ENCODE measurements at places on chromosomes 7 and 10.

DNA sequence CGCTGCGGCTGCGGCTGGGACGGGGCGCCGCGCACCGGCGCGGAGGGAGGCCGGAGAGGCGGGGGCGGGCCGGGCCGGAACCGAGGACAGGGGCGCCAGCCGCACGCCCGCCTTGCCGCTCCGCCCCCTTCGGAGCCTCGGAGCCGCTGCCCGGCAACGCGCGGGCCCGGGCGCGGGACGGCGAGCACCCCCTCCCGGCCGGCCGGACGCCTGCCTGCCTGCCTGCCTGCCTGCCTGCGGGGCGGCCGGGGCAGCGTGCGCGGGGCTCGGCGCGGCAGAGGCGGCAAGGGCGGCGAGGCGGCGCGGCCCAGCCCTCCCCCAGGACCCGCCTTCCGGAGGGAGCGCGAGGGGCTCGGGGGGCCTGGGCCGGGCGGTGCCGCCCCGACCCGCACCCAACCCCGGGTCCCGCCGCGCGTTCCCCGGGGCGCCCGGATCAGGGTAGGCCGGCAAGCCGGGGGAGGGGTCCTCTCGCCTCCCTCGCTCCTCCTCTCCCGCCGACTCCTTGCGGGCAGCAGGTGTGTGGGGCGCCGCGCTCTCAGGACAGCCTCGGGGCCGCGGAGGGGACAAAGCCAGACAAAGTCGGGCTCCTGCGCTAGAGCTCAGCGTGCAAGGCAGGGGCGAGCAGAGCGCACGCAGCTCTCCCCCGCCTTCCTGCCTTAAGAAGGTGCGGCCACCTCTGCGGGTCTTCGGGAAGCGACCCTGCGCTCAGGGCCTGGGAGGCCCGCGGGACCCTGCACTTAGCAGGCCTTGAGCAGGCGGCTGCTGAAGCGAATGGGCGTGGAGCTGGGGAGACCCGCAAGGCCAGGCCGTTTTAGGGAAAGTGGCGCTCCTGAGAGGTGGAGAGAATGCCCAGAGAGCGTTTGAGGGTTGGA lies at the start of gene KIAA1549:
TSS of gene KIAA1549 (minus strand) at position 58 of the 872 bp plus-strand sequence. CDS start 120 bp downstream, outside the sequence.
- DNase-seq = no peak

DNA sequence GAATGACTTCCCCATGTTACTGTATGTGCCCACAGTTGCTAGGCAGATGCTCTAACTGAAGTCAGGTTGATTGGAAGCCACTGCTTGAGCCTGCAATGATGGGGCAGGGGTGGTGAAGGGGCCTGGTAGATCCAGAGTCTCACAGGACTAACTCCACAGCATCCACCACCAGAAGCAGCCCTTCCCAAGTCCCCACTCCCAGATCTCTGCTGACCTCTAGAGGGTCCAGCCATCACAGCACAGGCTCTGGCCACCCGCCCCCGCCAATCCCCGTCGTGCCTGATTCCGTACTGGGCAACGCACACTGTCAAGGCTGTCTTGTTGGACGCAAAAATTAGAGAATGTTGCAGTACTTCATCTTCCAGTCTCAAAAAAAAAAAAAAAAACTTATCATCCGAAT lies 136.8 kb upstream of the PDE1C start:
- no peak for DNase-seq

- DNase-seq = no peak
Measured at GRCh38 chr7:157679607-157680006, 342.8 kb downstream of the DNAJB6 start.

GRCh38 chr10:92091965-92092364 lies 168.4 kb downstream of the BTAF1 start:
- DNase-seq = no peak

- peak; percentile 18 for DNase-seq
Measured at GRCh38 chr10:101031796-101032636, 982 bp downstream of the SFXN3 start.

GRCh38 chr7:139718859-139719258 lies 58.9 kb downstream of the HIPK2 start:
- DNase-seq = no peak

- no peak for DNase-seq
Measured at GRCh38 chr7:37220664-37221063, 228.0 kb downstream of the ELMO1 start.

GRCh38 chr7:158682456-158682855 lies 22.1 kb downstream of the NCAPG2 start:
- peak; percentile 37 for DNase-seq

DNA sequence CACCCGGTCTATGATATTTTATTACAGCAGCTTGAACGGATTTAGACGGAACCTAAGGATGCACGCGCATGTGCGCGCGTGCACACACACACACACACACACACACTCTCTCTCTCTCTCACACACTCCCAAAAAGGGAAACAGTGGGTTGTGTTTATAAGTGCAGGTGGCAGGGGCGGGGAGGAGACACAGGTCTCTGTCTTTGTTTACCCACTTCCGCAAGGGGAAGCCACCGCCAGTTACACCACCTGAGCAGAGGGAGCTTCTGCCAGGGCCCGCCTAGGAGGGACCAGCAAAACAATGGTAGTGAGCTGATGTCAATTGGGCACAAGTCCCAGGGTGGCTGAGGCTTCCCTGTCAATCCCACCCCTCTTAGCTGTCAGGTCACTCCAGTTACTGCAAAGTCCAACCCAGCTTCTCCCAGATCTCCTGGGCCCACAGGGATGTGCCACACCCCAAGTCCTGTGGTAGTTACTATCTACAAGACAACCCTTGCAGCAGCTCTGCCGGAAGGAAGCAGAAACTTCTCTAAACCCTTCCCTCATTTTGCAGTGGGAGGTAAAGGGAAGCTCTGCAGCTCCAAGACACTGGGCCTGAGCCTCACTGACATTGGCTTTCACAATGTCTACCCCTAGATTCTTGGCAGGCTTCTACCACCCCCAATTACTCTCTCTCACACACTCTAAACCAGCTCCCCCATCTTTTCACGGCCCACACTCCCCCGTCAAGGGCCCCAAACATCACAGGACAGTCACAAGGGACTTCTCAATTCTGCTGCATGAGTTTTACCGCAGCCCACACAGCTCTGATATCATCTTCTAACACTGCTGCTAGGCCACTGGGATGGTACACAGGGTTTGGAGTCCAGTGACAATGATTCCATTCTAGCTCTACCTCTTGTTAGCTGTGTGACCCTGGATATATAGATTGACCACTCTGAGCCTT lies 17.6 kb downstream of the ANXA11 start:
- no peak for DNase-seq

DNA sequence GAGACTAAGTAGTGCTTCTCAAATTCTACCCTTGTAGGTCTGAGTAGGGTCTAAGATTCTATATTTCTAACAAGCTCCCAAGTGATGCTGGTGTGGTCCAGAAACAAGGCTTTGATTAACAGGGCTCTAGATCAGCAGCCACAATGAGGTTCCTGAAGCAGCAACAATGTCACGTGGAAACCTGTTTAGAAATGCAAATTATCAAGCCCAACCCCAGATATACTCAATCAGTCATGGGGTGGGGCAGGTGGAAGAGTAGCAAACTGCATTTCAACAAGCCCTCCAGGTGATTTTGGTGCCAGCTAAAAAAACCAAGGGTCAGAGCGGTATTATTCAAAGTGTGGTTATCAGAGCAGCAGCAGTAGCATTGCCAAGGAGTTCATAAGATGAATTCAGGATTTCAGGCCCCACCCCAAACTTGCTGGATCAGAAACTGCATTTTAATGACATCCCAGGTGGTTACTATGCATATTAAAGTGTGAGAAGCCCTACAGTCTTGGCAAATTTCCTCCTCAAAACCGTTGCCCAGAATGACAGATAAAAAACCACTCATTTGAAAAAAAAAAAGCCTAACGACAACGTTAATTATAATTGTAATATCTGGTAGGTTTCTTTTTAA lies 199.2 kb downstream of the AHR start:
- no peak for DNase-seq

GRCh38 chr7:30511973-30512662 lies 7.5 kb upstream of the GGCT start:
- no peak for DNase-seq

DNA sequence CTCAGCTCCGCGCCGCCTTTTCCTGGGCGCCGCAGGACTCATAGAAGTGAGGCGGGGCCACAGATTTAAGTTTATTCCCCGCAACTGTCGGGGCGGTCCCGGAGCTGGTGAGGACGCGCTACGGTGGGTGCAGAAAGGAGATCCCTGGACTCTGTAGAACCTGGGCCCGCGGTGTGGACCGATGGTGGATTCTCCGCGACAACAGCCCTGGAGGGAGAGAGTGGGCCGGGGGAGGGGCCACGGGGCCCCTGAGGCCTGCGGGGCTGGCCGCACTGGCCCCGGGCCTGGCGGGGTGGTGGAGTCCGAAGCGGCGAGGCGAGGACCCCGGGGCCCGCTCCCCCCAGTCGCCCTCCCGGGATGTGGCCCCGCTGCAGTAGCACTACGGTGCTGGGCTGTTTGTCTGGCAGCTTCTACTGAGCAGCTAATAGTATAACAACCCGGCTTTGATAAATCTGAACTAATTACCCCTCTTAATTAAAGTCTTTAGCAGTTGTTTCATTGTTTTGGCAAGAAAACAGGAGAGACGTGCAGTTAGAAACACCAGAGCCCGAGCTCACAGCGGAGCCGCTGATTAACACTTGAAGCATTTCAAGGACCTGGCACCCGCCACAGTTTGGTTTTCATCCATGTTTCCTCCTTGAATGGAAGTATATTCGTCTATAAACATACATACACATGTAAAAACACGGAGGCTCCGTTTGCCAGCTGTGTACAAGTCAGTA lies 4.2 kb downstream of the FEZF1 start:
- no peak for DNase-seq

GRCh38 chr7:46107610-46108217 lies 186.6 kb upstream of the IGFBP3 start:
- no peak for DNase-seq

DNA sequence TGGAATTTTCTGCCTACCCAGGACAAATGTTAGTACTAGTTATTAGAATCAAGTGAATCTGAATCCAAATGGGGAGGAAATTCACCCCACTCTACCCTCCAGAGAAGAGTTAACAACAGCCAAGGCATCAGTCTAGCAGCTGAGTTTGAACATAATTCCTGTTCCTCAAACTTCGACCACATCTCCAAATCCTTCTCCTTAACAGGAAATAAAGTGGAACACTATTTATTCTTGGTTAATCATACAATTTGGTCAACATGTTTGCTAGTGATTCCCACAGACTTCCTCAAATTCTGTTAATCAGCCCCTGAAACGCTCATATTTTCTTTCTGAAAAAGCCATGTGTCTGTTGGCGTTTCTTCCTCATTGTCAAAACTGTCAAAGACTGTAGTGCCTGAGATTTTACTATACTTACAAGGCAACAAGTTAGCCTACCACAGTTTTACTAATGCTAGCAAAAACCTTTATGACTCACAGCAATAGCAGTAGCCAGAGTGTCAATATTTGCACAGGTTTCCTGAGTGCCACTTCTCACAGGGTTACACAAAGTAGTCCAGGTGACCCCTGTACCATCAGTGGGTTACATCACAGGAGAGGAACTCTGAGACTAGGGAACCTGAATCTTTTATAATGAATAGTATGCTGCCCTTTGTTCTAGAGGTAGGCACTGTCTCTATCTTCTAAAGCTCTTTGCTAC lies 202.9 kb downstream of the GRM3 start:
- DNase-seq = no peak

DNA sequence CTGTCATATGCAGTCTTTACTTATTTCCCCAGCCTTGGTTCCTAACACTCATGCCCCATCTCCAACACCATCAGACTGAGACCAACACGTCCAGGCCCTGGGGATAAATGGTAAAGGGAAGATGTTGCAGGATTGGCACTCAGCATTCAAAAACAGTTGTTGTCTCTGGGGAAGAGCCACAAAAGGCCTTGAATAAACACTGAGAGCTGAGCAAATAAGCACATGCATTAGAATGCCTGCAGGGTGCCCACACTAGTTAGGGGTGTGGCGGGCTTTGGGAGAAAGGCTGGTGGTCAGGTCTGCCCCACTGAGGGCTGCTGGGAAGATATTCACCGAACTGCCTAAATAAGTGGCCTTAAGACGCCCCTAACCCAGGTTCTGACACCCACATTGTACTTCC lies 391.0 kb downstream of the GFRA1 start:
- DNase-seq = no peak

DNA sequence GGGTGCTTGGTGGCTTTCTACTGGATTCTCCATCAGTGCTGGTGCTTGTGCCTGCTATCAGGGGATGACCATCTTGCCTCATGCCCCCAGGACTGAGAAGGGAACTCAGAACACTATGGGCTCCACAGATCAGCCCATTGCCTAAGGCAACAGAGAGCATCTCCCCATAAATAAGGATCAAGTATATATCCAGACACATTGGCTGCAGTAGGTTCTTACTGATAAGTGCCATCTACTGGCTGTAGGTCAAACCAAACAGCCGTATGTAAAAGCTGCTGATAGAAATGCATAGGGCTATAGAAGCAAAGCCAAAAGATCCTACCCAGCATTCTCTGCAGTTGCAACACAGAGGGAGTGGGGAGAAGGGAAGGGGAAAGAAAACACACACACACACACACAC lies 153.7 kb downstream of the CDK14 start:
- no peak for DNase-seq

DNA sequence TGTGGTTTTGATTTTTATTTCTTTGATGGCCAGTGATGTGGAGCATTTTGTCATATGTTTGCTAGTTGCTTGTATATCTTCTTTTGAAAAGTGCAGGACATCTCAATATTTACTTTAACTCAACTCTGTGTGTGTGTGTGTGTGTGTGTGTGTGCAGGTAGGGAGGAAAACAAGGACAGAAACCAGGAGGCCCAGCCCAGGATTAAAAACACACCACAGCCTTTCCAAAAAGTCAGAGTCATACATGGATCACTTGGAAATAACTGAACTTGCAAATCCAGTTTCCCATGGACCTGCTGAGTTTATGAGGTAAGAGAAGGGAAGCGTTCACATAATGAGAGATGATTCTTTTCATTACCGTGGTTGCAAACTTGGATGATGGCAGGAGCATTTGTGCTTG lies 189.9 kb upstream of the LYZL1 start:
- no peak for DNase-seq

GRCh38 chr7:55538538-55538937 lies 33.8 kb downstream of the VOPP1 start:
- DNase-seq = no peak

GRCh38 chr7:43392638-43393330 lies 190.1 kb upstream of the STK17A start:
- DNase-seq = no peak

- no peak for DNase-seq
Measured at GRCh38 chr7:54785261-54785660, 26.2 kb upstream of the SEC61G start.

GRCh38 chr7:158021836-158022235 lies 565.8 kb downstream of the PTPRN2 start:
- no peak for DNase-seq

DNA sequence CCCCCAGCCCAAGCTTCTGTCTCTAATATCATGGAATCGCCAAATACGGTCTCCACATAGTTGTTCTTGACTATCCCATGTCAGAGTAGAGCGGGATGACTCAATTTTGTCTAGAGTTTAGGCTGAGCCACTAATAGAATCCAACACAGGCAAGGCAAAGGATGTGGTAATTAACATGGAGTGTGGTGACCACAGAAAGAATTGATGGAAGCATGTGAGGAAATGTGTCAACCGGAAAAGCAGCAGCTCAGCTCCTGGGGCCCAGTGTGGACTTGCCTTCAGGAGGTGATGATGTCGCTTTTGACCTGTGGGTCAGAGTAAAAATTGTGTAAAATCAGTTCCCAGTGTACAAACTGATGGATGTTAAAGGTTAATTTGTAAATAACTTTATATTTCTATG lies 139.3 kb upstream of the KLF6 start:
- no peak for DNase-seq

All from NCI-H1694 (cell line).